Activated naive CD4-positive, alpha-beta T cell treated with Interleukin-2 at 50 U/mL for 16 hours (primary cell): ENCODE measurements at places on chromosomes 1 and 21.
A peak's percentile ranks its signal among the peaks of the same experiment; 100 is the strongest.

- DNase-seq, result peak; percentile 58
Measured at GRCh38 chr1:226653311-226653921, 85.7 kb downstream of the ITPKB start.

DNA sequence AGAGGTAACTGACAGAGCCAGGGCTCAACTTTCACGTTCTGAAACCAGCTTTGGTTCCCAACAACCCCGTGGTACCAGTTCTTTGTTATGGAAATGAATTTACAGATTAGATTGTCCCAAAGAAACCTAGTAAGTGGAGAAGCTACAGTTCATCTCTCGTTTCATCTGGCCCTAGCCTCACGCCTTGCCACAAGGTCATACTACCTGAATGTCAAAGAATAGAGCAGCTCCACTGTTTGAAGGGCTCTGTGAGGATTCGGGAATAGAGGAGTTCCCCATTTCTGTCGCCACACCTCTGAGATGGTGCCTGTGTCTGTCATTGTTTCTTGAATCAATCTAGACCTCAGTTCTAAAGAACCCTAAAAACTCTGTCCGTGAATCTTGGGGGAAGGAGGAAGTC lies 15.0 kb upstream of the CDC42 start:
- no peak for DNase-seq

DNA sequence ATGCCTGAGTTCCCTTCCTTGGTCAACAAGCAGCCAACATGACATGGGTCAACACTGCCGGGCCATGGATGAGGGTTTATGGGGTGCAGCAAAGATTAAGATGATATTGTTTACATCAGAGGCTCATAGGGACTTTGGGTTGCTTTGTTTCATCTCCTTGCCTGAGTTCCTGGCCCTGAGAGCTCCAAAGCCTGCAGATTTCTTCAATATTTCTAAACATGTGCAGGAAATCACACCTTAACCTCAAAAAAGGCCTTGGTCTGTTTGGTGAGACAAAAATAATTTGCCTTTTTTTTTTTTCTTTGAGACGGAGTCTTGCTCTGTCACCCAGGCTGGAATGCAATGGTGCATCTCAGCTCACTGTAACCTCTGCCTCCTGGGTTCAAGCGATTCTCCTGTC lies 876 bp downstream of the SLAMF8 start:
- DNase-seq, result no peak

DNA sequence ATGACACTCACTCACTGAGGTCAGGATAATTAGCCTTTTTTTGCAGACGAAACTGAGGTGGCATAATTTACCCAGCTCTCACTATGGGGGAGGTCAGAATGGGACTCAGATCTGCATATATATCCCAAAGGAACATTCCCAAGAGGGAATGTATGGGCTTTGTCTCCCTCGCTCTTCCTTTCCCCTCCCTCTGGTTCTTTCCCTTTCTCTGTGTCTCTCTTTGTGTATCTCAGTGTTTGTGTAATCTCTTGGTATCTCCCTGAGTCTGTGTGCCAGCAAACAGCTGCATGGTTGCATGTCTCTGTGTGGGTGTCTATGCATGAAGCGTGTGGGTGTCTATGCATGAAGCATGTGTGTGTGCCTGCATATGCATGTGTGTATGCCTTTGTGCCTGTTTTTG lies 4.7 kb downstream of the TMEM39B start:
- DNase-seq, result no peak

DNA sequence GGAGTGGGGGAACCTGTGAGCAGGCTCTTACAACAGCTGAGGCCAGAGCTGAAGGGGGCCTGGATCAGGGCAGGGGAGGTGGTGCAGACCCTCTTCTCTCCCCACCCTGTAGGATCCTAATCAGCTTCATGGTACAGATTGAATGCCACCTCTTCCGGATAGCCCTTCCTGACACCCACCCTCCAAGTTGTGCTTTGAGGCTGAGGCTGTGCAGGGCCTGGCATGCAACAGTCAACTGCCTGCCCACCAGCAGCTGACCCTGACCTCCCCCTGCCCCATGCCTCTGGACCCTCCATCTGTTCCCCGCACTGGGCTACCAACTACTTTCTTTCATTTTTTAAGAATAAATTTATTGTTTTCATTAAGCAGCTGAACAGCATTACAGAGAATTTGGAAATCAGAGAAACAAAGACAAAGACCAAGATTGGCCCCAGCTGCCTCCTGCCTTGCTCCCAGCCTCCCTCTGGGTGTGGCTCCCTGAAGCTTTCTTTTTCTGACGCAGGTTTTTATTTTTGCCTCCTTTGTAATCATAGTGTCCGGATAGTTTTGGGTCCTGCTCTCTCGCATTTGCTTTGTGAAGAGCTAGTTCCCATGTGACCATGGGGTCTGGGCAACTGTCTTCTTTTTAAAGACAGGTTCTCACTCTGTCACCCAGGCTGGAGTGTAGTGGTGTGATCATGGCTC lies 12.8 kb downstream of the ZNF362 start:
- no peak for DNase-seq

DNA sequence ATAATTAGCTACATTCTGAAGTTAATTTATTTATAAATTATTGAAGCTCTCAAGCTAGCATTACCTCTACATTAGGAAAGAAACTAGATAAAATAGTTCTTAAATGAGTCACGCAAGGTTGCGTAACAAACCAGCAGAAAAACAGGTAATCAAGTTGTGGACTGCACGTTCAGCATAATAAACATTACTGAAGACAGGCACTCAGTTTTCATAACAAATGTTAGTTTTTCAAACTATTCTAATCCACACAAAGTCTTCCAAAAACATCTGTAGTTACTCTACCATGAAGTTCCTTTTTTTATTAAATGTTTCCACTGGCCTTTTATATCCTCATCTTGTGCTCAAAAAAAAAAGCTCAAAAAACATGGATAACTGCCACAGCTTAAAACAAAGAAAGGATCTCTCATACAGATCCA lies 1.3 kb downstream of the TOR1AIP2 start:
- DNase-seq, result no peak

GRCh38 chr1:63859480-63860275 lies 85.9 kb downstream of the ROR1 start:
- DNase-seq, result no peak

DNA sequence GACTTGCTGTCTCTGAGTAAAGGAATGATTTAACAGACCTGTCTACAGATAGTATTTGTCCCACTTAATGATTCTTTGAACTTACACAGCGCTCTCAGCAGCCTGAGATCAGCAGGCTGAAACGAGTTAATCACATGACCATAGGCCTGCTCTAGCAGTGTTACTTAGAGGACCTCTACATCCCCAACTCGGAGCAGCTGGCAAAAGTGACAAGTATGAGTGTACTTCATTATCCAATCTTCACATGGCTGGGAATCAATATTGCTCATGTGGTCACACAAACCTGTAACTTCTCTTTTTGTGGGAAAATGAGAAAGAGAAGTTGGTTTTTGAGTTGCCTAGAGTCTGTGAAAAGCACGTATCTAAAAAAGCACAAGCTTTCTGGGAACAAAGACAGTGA lies 11.4 kb upstream of the ATP13A2 start:
- DNase-seq, result no peak

DNA sequence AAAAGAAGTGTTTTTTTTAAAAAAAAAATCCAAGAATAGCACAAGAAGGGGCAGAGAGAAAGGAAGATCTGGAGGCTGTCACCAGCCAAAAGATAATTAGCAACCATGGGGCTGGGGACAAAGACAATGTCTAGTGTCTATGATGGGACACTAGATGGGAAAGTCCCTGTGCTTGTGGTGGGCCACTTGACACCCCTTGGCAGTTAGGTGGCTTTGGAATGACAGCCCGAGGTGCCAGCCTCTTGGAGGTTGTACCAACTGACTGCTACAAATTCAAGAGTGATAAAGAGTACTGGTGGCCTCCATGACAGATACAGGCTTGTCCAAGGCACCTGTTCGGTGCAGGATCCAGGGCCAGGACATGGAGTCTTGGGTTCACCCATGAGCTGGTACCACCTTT lies 21.6 kb downstream of the ATP2B4 start:
- DNase-seq, result no peak

DNA sequence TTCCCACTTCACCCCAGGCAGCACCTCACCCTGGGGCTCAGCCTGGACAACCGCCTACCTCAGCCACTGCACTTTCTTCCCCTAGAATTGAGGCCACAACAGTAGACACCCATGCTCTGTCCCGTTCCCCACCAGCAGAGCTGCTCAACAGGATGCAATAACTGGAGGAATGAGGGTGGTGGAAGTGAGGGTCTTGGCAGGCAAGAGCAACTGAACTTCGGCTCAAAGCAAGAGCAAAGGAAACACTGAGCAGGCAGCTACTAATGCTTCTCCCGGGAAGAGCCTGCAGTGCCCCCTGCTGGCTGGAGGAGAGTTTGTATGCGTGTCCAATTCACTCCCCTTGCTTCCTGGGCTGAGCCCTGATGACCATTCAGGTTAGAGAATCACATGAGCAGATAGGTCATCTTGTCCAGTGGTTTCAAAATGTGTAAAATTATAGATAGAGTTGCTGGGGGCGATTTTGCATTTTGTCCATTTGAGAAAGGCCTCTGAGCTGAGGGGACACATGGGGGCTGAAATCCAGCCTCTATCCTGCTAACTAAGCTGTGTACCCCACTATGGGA lies 13.9 kb downstream of the NT5C1A start:
- peak; percentile 65 for DNase-seq

DNA sequence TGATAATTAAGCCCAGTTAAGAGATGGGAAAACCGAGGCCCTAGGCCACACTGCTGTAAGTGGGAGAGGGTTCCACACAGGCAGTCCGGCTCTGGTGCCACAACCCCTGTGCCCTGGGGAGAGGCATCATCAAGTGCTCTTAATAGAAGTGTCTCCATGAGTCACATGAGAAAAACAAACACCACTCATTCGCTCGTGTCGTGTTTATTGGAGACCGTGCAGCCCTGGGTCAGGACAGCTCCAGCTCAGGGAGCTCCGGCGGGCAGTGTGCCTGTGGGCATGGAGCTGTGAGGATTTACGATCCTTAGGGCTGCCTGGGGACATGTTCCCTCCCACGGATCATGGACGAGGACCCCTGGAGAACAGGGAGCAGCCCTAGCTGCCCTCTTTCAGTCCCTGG lies 658.5 kb downstream of the AJAP1 start:
- no peak for DNase-seq

- DNase-seq, result no peak
Measured at GRCh38 chr1:109840011-109840629, 70.5 kb upstream of the CSF1 start.

DNA sequence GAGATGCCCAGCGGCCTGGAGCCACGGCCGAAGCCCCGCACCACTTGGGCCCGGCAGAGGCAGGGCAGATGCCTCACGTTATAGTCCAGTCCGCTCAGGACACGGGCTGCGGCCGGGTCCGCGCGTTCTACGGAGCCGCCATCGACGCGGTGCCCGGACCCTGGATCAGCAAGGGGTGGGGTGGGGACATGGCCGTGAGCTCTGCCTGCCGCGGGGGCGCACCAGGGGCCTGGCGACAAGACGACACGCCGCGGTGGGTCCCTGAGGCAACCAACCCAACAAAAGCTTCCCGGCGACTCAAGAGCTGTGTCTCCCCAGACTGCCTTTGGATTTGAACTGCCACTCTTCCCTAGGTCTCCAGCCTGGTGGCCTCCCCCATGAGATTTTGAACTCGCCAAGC lies 211.4 kb upstream of the GREM2 start:
- DNase-seq, result no peak

DNA sequence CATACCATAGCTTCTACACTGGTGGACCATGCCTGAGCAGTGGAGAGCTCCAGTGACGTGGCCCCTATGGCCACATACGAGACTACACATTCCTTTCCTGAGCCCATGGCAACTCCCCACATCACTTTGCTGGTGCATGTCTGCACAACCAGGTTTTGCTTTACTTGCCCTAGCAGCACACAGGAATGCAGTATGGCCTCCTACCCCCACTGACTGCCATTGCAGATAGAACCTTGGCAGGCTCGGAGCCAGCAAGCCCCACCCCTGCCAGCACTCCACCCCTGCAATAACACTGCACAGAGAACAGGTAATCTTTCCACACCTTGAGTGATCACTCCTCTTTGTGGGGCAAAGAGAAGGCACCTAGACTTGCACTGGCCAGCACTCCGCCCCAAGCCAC lies 531.9 kb upstream of the CAMK1G start:
- no peak for DNase-seq

DNA sequence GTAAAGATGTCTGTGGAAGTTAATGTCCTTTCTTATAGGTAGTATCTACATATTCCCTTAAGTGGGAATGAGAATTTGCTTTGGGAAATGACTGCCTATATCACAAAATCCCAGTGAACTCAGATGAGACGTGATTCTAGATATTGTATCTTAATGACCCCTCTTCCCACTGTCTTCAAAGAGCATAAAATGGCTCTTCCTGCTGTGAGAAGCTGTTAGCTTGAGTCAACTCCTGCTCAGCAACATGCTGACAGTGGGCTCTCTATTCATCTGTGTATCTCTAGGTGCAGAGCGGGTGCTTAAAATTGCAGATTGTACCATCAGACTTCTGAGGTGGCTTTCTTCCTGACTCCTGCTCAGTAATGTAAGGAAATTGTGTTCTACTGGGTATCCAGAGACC lies 100.6 kb downstream of the SPAG17 start:
- DNase-seq, result no peak

- no peak for DNase-seq
Measured at GRCh38 chr1:151606384-151606783, 5.5 kb upstream of the SNX27 start.

DNA sequence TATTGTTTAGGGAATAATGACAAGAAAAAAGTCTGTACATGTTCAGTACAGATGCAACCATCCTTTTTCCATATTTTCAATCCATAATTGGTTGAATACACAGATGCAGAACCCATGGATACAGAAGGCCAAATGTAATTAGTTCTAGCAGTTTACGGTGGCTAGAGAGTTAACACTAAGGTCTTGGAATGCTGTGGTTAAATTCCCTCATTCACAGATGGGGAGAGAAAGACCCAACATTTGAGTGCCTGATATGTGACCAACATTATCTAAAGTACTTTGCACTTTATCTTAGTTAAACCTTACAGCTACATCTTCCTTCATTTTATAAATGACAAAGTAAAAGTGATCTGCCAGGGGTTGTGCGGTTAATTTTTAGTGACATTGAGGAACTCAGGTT lies 5.3 kb downstream of the SCMH1 start:
- DNase-seq, result no peak

DNA sequence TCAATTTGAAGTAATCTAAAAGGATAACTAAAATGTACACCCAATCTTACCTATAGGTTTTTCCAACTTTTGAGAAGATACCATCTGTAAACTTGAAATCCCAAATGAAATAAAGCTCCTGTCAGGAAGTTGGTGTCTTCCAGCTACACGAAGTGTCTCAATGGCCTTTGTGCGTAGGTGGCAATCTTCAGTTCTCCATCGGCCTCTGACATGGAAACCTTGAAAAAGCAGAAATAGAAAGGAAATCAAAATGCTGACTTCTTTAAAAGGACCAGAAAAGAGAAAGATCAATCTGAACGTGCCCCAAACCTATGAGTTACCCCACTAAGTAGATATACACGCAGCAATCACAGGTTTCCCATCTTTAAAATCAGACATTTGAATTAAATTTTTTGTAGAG lies 10.0 kb downstream of the MKNK1 start:
- DNase-seq, result no peak

- no peak for DNase-seq
Measured at GRCh38 chr21:32184485-32184884, 94.4 kb downstream of the MIS18A start.
